Activated CD4-positive, alpha-beta T cell treated with anti-CD3 and anti-CD28 coated beads for 1 hour (primary cell): ENCODE measurements at places on chromosomes 6 and 20.

DNA sequence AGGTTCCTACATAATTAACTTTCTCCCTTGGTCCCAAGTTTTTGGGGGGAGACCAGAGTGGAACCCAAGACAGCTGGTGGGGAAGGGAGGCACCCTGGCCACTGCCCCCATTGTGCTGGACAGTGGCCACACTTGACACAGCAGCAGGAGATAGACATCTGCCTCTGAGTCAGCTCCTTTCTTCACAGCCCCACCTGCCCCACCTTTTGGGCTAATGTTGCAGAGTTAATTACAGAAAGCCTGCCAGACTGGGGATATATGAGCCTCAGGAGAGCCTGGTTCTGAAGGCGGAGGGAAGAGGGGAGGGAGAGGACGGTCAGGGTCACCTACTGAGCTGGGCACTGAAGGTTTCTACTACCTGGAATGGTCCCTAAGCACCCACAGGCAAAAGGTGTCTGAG, 50.6 kb downstream of the MAFB start:
- DNase-seq: no peak

DNA sequence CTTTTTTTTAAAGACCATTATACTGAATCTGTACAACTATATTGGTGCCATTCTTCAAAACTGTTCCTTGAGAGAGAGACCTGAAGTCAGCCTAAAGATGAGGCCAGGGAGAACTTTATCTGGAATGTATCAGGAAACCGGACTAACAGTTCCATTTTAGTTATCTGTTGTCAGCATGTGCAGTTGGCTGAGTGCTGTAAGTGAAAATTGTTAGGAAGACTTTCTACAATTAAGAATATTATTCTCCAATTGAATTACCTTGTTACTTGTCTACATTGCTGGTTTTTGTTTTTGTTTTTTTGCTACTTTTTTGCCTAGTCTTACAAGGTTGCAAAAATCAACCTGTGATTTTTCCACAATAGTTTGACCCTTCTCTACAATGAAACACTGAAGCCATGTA, 7.5 kb downstream of the CEP57L1 start:
- DNase-seq: no peak

- DNase-seq: no peak
Measured at GRCh38 chr6:109491207-109491938, 8.4 kb upstream of the ZBTB24 start.

DNA sequence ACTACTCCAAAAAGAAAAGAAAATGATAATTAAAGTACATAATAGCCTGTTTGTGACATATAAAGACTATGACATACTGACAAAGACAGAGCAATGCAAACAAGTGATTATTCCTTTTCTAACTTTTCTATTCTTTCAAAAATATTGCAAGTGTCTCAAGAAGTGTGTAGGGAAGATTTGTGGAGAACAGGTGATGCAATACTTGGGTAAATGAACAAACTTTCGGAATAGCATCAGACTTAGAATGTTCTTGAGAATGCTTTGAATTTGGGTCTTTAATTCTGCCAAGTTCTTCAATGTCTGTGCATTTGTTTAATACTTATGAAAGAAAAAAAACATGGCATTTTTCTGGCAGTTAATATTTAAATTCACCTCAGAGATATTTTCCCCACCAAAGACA, 40.0 kb upstream of the TRDN start:
- no peak for DNase-seq

DNA sequence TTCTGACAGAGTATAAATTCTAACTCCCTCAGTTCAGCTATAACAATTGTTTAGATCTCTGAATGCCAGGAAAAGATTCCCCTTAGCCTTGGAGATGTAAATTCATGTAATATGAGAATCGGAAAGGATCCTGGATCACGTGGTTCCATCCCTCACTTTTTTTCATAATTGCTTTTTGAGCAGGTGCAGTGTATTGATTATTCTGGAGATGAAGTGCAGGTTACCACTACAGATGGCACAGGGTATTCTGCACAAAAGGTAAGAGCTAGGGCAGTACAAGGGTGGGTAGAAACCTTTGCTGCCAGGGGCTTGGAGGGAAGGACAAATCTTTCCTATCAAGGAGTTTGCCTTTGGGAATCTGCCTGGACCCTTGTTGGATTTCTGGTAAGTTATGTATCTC, 52.7 kb downstream of the KDM1B start:
- DNase-seq: no peak

DNA sequence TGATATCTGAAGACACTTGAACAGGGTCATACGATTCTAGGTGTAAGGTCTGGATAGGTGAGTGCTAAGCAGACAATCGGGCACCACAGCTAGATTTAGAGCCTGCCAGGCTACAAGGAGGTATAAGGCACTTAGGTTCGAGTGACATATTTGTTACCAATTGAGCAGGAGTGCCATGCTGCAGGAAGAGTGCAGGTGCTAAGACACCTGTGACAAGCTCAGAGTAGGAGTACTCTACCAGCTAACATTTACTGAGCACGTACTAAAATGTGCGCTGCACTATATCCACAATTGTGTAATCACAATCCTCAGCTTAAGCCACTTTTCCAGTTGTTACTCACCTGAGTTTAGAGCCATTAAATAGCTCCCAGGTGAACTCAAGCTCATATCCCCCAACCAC, 227.8 kb upstream of the MOCS1 start:
- DNase-seq: no peak

DNA sequence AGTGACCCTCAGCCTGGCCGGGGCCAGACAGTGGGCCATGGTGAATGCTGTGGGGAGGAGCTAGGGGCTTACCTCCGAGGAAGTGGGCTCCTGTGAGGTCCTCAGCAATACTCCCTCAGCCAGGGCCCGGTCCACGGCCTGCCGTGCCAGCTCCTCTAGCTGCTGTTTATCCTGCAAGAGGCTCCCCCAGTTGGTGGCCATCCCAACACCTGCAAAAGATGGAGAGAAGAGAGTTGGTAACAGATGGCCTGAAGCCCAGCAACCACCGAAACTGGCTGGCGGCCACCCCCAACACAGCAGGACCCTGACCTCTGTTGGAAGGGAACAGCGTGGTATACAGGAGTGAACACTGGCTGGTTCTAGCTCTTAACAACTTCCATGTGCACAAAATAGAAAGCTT, 4.0 kb downstream of the GSS start:
- no peak for DNase-seq

DNA sequence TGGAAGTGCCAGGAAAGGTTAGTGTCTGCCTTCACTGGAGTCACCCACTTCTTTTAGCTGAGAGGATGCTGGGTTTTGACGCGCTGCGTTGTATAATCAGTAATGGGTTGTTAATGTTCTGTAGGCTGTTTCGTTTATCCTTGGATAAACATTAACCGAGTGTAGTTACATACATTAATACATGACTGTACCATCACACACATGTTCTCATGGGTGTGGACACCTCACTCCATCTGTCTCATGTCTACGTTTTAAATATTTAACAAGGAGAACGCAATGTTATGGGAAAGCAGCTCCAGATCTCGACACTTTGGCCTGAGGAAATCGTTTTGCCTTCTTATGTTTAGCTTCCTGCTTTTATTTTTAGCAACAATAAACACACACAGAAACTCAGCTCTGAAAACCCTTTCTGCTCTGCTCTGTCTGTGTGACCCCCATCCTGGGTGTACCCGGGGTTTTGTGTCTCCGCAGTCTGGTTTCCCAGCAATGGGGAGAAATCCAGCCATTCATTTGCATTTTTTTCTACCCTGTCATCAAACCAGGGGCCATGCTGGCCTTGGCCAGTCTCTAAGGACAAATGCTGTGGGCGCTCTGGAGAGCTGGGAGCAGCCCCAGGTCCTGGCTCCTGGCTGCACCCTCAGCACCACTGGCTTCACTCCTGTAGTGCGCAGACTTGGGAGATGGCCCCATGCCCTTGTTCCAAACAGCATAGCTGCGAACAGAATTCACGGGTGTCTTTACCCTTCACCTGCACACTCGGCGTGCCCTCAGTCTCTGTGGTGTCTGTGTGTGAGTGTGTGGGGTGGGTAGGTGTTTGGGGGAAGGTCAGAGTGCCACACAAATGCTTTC, 110.8 kb downstream of the ERMARD start:
- DNase-seq: no peak

DNA sequence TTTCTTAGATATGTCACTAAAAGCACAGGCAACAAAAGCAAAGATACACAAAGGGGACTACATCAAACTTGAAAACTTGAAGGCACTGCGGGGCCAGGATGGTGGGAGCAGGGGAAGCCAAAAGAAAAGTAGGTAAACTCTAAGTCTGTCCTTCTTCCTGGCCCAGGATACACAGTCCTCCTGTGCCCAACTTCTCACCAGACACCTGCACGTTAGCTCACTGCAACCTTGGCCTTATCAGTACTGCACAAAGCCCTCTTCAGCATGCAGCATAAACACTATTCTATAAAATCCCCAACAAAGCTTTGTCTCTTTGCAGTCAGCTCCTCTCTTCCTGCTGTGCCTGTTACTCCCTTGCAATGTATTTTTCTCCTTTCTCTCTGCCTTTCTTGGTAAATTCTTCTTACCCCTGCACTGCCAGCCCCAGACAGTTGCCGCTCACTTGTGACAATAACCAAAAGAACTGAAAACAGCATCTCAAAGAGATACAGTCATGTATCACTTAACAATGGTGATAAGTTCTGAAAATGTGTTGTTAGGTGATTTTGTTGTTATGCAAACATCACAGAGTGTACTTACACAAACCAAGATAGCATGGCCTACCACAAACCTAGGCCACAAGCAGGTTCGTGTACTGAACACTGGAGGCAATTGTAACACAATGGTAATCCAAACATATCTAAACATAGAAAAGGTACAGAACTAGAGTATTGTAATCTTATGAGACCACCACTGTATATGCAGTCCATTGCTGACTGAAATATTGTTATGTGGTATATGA, 51.2 kb downstream of the NINL start:
- no peak for DNase-seq

DNA sequence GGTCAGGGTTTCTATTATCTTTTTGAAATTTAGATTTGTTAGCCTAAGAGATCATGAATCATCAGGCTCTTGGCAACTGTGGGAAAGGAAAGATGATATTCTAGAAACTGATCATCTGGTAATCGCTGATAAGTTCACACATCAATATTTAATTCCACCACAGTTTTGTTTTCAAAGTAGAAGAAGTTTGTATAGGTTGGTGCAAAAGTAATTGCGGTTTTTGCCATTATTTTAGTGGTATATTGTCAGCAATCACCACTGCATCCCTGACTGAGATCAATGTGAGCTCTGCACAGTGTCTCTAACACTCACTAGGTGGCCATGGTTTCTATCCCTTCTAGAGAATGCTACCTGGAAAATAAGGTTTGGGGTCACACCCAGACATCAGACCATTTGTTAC, 17.0 kb upstream of the PXDC1 start:
- no peak for DNase-seq

DNA sequence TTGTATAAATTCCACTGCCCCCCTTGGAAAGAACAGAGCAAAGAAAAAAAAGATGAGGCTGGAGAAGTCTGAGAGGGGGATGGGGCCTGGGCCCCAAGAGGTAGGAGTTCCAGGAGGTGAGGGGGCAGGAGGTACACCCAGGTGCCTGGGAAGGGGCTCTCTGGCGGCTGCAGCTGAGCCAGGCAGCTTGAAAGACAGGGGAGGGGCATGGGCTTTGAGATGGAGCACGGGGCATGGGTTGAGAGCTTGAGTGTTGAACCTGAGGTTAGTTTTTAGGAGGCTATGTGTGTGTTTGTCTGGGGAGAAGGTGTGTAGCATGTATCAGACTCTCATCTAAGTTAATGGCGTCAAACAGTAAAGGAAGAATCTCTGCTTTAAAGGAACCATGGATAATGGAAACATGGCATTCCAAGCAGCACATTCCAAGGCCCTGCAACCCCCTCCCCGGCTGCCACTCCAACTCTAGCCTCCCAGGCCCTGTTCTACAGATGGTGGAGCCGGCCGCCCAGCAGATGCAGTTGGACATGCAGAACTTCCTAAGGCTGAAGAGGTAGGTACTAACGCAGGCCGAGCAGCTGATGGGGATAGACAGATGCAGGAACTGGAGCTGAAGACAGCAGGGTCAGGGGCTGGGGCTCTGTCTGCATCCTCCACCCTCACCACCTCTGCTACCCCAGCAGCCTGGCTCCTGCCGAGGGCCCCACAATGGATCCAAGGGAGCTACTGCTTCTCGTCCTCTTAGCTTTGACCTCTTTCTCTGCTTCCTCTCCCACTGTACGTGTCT, 42.1 kb downstream of the MDFI start:
- no peak for DNase-seq

GRCh38 chr20:51628533-51629398, 86.2 kb upstream of the NFATC2 start:
- DNase-seq: no peak

DNA sequence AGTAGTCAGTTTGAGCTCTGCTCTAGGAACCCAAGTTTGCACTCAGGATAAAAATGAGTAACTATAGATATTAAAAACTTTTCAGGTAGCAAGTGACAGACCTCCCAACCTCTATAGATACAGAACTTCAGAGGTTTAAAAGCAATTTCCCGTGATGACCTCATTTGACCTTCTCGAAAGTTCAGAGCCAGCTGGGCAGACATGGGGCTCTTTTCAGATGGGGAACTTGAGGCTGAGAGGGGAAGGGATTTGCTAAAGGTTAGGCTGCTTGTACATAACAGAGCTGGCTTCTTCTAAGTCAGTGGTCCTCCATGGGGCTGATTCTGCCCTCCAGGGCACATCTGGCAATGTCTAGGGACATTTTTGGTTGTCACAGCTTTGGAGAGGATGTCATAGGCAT, 58.8 kb upstream of the ZNF831 start:
- DNase-seq: no peak

DNA sequence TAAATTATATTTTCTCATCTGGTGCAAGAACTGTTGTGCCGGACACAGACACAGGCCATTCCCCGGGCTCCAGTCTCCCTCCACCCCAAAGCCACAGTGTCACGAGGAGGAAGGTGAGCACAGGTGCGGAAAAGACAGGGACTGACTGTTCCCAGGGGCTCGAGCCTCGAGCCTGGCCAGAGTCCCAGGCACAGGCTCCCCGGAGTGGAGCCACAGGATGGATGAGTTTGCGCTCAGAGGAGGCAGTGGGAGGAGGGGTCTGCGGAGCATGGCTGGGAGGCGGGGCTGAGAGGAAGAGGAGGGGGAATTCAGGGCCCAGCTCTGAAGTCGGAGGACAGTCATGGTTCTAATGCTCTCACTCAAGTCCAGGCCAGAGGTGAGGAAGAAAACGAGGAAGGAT, 284.8 kb downstream of the SMOC2 start:
- no peak for DNase-seq

- no peak for DNase-seq
Measured at GRCh38 chr6:78831492-78831891, 35.9 kb upstream of the IRAK1BP1 start.

DNA sequence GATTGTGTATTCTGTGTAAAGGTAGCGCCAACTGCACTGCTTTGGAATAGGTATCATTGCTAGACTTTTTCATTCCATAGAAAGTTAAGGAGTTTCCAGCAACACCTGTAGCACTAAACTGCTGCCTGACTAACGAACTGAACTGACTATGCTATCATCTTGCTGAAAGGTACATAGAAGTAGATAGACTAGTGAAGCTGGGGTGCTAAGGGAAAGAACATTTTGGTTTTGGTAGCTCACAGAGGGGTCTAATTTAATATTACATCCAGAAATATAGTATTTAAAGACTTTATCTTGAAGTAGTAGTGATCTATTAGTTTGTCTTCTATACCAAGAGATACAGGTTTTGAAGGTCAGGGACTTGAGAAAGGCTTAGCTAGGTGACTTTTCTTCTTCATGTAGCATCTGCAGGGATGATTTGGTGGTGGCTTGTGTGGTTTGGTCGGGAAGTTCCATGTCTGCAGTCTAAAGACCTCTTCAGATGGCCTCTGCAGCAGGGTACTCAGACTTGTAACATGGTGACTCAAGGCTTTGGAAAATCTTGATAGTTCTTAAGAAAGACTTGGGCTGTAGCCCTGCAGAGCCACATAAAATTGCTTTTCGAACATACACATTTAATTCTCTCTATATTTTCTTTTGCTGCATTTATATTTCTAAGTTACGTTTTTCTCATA, 10.2 kb downstream of the SENP6 start:
- DNase-seq: no peak
